ENCODE measurements at places on chromosomes 4 and X. TPM values are rescaled to one million over a fixed set of nuclear protein-coding genes. Genes with fewer than 3 reads are reported as not detected.

The CT55 gene
- not detected for total RNA-seq

GRCh38 chr4:168167714-168168284 lies 75.5 kb downstream of the ANXA10 start:
- no peaks in the 10 kb centered on the region for H3K4me1 ChIP-seq
- no peak for DNase-seq
- no peaks in the 10 kb centered on the region for H3K27me3 ChIP-seq
- no peaks in the 10 kb centered on the region for H3K36me3 ChIP-seq
- H3K4me3 ChIP-seq: no peak overlapping the region

GRCh38 chr4:140256941-140257340 lies 103.0 kb upstream of the MAML3 start:
- no peak for DNase-seq
- no peaks in the 10 kb centered on the region for H3K36me3 ChIP-seq
- H3K4me1 ChIP-seq: no peaks in the 10 kb centered on the region
- H3K27me3 ChIP-seq: no peaks in the 10 kb centered on the region

DNA sequence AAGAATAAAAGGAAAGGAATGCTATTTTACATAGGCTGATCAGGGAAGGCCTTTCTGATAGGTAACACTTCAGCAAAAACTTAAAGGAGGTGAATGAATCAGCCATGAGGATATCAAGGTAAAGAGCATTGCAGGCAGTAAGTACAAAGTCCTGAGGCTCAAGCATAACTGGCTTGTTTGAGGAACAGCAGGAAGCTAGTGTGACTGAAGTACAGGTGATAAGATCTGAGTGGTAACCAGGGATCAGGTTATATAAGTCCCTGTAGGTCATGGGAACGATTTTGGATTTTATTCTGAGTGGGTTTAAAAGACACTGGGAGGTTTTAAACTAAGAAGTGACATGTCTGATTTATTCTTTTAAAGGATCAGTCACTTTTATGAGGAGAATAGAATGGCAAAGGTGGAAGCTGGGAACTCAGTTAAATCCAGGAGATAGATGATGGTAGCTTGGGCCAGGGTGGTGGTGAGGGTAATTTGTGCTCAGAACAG lies 47.1 kb upstream of the THOC2 start:
- H3K27ac ChIP-seq: no peak overlapping the region
- H3K4me1 ChIP-seq: no peaks in the 10 kb centered on the region
- H3K36me3 ChIP-seq: no peaks in the 10 kb centered on the region
- no peak overlapping the region for H3K4me3 ChIP-seq
- no peak for DNase-seq
- H3K27me3 ChIP-seq: no peaks in the 10 kb centered on the region

DNA sequence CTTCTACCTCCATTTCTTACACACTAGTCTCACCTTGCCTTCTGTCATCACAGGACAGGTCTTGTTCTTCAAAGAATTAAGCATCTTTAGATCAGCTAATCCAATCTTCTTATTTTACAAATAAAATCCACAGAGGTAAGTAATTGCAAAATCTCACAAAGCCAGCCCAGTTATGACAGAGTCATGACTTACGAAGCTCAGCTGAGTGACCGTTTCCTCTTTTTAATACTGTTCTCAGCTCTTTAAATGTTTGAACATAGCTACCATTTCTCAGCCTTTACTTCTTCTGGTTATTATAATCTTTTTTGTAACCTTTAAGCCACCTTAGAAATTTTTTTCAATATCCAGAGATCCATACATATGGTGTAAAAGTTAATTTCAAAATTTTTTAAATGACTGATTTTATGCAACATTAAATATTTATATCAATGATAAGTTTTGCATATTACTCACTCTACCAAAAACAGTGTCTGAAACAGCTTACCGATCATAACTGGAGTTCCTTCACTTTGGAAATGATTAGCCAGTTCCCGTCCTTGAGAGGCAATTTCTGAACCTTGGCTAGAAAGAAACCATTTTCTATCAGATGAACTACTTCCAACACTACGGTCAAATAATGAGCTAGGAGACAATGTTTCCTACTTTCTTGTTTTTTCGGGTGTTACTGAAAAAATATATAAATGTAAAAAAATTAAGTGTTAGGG lies 8.8 kb downstream of the ANKRD37 start:
- no peak overlapping the region for H3K27ac ChIP-seq
- DNase-seq: no peak
- no peaks in the 10 kb centered on the region for H3K27me3 ChIP-seq
- H3K4me3 ChIP-seq: no peak overlapping the region
- no peaks in the 10 kb centered on the region for H3K4me1 ChIP-seq
- peaks cover 67% of the 10 kb centered on the region for H3K36me3 ChIP-seq

DNA sequence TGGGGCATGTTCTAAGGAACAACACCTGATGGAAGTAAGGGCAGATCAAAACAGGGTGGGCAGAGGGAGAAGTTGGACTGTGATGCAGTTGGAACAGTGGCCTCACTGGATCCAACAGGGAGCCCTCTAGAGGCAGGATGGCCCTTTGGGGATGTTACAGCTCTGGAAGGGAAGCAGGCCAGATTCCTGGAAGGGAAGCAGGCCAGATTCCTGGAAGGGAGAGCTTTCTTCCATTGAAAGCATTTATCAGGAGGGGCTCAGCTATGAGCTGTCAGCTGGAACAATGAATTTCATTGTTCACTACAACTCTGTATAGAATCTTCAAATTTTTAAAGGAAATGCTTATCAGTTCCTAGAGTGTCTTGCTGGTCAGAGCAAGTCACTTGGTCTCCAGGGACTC lies 17.7 kb downstream of the IL15 start:
- H3K4me3 ChIP-seq: no peak overlapping the region
- no peaks in the 10 kb centered on the region for H3K27me3 ChIP-seq
- H3K4me1 ChIP-seq: peaks cover 15% of the 10 kb centered on the region
- no peak overlapping the region for H3K27ac ChIP-seq
- DNase-seq: no peak

Data from upper lobe of right lung (tissue), 1 donor.